ENCODE measurements at places on chromosomes 7 and 10.

DNA sequence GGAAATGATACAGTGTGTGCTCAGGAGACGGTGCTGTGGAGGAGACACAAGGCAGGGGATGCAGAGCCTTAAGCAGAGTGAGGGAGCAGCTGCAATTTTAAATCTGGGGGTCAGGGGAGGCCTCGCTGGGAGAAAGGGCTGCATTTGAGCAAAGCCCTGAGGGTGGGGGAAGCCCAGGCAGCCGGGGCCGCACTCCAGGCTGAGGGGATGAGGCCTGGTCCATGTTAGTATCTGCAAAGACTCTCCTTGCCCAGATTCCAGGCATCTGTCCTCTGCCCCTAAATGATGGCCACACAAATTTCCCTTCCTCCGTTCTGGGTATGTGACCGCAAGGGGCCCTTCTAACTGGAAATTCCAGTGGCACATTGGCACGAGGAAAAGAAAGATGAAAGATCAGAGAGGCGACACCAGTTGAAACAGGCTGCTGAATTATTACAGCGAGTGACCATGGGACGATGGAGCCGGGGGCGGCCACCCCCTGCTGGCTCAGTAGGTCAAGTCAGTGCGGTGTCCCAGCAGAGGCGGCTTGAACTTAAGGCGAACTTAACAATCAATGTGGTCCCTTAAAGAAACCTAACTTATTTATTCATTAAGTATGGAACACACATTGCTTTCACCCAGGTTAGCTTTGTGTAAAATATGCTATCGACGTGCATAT is 62.3 kb upstream of the KAT6B start:
- no peak for DNase-seq

GRCh38 chr10:63128443-63128842 is 4.7 kb upstream of the NRBF2 start:
- no peak for DNase-seq

DNA sequence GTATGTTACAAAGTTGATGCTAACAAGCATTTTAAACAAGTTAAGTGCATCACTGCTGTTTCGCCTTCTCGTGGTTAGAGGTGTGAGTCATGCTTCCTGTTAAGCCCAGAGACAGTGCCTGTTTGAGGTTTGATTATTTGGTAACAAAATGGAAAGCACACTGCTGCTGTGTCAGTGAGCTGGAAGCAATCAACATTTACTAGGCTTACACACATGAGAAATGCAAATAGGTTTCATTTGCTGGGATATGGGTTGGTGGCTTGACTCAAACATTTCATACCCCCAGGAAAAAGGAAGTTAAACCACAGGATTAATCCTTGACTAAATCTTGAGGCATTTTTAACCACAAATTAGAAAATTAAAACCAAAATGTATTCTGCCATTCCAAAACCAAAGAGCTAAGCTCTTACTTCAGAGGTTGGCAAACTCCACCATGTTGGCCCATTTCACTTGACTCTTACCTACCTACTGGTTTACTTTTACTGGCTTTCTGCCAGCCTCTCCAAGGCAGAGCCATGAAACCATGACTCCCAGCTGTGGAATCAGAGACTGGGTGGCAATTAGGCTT is 139.2 kb downstream of the ETV1 start:
- peak; percentile 36 for DNase-seq

DNA sequence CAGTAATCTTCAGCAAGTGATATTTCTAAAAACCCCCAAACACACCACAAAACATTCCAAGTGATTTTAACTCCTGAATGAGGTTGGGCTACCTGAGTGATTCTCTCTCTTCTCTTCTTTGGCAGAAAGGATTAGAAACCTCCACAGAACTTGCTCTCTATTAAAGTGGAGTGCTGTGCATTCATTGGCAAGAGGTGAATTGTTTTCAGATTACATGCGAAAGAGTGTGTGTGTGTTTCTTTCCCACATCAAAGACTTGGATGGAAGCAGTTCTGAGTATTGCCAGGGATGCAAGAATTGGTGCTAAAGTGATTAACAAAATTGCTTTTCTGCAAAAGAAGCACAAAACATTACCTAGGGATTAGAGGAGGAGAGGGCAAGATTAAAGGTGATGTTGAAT is 13.1 kb upstream of the FBXW4 start:
- no peak for DNase-seq

DNA sequence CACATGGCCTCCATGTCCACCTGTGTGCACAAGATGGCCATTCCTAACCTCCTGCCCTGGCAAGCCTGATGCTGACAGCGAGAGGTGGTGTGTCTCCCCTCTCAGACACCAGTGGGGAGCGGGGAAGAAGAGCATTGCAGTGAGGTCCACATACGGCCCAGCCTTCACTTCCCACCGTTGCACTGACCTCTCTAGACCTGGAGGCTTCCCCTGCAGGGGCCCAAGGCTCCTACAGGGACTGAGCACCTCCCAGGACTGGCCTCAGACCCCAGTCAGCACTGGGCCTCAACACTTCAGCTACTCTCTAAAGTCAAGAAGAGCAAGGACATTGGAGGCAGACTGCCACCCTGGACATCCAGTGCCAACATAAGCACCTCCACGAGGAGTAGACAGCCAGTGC is 15.9 kb downstream of the STK32C start:
- DNase-seq: no peak

DNA sequence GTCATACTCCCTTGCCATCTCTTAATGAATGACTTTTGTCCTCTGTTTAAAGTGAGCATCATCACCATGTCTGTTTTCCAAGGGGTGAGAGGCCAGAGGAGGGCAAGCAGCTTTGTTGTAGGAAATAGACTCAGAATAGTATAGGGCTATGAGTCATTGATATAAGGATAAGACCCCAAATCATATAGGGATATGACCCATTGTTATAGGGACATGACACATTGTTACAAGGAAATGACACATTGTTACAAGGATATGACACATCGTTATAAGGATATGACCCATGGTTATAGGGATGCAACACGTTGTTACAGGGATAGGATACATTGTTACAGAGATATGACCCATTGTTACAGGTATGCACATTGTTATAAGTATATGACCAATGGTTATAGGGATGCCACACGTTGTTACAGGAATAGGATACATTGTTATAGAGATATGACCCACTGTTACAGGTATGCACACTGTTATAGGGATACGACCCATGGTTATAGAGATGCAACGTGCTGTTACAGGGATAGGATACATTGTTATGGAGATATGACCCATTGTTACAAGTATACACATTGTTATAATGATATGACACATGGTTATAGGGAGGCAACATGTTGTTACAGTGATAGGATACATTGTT is 311.1 kb upstream of the ADARB2 start:
- DNase-seq: no peak

GRCh38 chr7:36309301-36309700 is 80.4 kb upstream of the ANLN start:
- DNase-seq: no peak

GRCh38 chr10:85043207-85043606 is 714.8 kb downstream of the CCSER2 start:
- DNase-seq: no peak

DNA sequence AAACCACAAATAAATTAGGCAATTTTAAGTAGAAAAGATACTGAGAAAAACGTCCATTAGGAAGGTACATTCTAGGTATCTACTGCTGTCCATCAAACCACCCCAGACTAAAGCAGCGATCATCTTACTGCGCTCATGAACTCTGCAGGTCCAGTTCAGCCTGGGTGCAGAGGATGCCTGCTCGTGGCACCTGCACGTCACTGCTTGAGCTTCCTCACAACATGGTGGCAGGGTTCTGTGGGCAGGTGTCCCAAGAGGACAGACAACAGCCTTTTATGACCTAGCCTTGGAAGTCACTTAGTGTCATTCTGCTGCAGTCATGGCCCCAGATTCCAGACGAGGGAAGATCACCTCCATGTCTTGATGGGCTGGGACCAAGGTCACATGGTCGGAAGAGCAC is 93.4 kb downstream of the MICALL2 start:
- no peak for DNase-seq

DNA sequence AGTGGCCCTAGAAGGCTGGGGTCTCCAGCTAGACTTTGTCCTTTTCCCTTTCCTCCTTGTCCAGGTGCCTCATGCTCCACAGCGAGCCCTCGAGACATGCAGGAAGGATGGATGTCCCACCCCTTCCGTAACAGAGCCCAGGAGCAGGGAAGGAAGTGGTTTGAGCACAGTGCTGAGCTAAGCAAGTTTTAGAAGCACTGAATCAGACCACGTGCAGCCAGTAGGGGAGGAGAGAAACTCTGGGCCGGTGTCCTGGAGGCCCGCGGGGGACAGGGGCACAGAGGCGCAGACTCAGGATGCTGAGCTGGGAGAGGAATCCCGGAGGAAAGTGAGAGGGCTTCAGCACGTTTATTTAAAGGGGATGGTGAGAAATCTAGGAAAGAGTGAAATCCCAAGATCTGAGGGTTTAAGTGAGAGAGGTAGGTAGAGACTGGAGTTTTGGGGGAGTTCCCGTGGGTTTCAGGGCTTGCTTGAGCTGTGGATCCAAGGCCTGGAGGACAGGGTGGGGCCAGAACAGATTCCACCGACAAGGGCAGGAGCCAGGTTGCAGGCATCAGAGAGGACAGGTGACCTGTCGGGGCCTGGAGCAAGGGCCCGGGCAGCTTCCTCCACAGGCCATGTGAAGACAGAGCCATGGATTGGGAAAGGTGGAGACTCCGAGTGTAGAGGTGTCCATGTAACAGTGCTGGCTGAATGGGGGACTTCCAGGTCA is 4.4 kb upstream of the IRF5 start:
- no peak for DNase-seq

DNA sequence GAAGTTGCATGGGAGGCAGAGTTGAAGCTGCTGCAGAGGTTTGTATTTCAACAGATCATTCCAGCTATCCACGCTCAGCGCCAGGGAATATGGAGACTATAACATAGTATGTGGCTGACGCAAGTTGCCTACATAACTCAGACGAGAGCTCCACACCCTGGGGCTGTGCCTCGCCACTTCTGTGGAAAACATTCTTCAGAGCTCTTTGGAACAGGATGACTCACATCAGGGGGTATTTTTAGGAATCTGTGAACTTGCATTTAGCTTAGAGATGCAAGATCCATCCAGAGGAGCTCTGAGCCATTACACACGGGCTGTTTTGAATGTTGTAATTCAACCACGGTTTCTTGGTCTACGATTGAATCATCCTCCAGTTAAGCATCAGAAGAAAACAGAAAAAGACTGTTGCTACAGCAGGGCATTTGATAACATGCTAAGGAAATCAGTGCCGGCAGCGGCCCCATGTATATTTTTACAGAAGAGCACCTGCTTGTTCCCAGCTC is 481.5 kb upstream of the AKR1E2 start:
- DNase-seq: no peak

GRCh38 chr10:114720685-114721278 is 62.7 kb upstream of the ABLIM1 start:
- DNase-seq: no peak

- no peak for DNase-seq
Measured at GRCh38 chr10:91528080-91528479, 104.8 kb downstream of the PPP1R3C start.

DNA sequence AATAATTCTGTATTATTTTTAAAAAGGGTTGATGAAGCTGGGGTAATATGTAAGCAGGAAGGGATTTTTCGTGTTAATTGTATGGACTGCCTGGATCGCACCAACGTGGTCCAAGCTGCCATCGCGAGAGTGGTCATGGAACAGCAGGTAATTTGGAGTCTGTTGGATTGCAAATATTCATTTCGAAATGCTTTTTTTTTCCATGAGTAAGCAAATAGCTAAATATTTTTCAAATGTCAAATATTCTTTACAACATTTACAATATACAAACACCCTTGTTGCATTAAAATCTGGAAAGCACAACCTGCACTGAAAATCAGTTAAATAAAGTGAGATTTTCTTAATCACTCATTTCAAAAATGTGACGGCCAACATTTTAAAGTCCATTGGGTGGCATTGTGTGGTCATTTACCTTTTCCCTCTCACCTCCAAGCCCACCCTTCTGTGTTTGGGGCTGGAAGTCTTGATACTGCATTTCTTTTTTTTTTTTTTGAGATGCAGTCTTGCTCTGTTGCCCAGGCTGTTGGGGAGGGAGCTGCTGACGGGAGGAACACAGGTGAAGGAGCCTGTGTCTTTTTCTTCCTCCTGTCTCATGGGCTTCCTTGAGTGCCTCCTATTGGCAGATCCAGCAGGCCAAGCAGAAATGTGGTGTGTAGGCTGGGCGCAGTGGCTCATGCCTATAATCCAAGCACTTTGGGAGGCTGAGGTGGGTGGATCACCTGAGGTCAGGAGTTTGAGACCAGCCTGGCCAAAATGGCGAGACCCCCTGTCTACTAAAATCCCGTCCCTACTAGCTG is 66.1 kb downstream of the MCMBP start:
- no peak for DNase-seq

- no peak for DNase-seq
Measured at GRCh38 chr10:69875856-69876255, 74.2 kb downstream of the COL13A1 start.

DNA sequence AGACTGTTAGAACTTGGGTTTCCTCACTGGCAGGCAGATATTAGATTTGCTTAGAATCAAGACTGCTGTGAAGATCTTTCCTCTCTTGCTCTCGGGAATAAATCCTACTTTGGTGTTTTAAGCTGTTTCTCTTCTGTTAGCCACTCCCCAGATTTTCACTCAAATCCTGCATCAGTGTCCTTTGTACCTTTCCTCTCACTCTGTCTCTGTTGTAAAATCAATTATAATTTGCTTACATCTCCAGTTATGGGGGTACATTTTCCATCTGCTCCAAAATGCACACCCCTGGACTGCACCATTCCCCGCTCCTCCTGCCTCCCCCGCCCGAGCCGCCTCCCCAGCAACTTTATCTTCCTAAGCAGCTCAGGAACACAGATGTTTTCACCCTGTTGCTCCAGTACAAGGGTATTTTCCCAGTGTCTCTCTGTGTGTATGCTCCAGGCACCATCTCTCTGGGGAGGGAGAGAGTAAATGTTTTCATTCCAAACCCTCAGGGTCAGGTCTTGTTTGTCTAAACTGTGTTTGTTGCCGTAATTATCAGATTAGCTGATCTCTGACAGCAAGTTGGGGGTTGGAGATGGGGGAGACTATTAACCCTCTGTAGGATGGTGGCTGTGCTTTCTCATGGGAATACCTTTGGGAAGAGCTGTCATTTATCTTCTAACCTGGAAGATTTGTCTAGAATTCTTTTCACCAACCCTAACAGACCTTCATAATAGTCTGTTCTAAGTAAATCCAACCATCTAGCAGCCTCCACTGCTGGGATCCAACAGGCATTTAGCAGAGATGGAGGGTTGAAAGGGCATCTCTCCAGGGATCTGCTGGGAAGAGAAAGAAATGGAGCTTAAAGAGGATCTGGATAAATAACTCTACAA is 20.4 kb upstream of the GOT1 start:
- DNase-seq: no peak

GRCh38 chr7:47511699-47512370 is 70.1 kb downstream of the TNS3 start:
- no peak for DNase-seq

Data from T-helper 9 cell (primary cell).